Erythroblast (primary cell): ENCODE measurements at places on chromosomes 7 and 10.
A peak's percentile ranks its signal among the peaks of the same experiment; 100 is the strongest.

DNA sequence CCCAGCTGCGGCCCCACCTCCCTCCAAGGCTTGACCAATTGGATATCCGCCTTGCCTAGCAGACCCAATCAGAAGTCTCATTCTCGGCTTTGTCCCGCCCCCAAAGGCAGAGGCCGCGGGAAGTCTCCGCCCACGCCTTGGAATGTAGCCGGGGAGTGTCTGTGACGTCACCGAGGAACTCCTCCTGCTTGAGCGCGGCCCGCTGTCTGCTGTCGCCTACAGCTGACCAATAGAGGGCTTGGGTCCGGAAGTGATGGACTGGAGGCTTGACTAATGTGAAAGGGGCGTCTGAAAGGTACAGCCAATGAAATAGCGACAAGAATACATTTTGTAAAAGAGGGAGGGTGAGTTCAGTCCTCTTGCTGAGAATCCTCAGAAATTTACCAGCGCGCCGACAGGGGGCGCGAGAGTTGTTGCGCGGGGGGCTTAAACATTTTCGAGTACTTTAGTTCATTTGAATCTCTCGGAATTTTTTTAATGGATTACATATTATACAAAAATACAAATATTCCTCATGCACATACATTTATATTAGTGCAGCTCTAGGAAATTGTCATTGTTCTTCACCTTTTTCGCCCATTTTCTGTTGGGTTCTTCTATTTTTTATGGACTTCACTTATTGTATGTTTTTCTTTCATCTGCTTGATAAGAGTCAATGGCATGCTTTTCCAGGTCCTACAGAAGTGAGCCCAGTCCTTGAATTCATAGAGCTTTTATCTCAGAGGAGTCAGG is 376 bp upstream of the CREB3L2 start:
- peak; percentile 100 for DNase-seq

- no peak for DNase-seq
Measured at GRCh38 chr7:30323006-30323355, 38.6 kb downstream of the ZNRF2 start.

DNA sequence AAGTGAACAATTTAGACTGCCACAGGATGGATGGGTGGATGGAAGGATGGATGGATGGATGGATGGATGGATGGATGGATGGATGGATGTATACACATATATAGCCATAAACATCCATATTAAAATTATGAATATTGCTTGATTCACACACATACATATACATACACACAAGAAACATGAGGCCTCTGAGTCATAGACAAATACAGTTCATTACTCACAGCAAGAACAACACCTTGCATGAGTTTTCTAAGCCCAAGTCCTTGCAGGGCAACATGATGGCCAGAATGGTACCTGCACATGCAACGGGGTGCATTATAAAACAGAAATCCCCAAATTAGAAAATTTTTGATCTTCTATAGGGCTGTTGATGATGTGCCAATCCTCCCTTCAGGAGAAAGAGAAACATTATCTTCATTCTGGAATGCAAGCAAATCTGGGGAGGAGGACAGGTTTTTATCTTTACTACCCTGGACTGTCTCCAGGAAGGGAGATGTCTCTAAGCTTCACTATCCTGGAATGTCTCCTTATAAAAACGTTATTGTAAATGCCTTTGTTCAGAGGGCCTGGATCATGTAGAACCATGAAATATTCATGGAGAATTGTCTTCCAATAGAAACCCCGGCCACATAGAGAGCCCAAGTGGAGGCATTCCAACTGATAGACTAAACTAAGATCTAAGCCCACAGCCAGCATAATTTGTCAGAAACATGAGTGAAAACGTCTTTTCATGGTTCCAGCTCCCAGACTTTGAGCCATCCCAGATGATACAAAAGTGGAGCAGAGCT is 238.6 kb upstream of the LRRN3 start:
- no peak for DNase-seq

DNA sequence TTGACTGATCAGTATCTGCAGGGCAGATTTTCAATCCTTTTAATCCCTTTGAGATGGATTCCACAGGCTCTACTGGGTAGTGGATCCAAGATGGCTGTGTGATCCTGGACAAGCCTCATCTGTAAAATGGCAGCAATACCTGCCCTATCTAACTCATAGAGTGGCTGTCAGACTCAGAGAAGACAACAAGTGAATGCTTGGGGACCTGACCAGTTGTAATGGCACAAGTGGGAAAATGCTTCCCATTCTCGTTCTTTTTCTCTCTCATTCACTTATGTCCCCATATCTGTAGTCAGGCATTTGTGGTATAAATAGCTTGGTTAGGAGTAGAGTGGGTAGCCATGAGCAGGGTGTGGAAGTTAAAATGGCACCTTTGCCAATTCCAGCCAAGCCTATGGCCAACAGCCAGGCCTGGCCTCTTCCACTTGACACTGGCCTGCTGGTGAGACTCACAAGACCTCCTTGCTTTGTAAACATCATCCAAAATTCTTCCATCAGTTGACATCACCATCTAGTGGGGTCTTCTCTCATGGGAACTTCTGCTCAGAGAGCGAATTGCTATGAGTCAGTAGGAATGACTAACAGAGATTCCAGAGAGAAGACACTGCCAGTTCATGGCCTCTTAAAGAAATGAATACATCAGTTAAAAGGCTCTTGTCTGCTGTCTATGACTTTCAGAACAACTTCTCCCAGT is 150.1 kb downstream of the PLPP4 start:
- DNase-seq = no peak

DNA sequence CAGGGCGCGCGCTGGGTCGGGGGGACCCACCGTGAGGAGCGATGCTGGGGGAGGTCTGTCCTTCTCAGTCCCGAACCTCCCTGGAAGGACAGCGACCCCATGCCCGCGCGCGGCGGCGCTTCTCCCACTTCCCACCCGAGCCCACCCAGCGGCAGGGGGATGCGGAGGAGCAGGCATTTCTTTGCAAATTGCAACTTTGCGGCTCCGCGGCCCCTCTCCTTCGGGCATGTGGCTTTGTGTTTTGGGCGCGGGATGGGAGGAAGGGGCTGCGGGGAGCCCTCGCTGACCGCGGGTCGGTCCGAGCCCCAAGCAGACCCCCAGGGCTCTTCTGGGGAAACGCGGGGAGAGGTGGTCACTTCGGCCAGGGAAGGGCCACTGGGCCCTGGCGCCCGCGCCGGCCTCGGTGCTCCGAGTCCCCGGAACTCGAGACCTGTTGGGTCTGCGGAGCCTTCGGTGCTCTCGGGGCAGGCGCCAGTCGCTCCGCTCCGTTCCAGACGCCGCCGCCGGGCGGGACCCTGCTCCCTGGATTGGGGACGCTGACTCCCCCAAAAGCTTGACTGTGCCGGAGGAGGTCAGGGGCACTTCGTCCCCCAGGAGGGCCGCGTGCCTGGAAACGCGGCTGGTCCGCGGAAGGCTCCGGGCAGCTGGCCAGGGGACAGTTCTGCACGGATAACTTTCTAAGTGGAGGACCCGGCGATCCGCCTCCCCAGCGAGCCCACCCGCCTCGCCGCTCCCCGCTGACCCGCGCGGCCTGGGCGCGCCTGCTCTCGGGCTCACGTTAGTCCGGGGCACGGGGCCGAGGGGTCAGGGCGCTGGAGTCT is 164.2 kb upstream of the DPP6 start:
- no peak for DNase-seq

DNA sequence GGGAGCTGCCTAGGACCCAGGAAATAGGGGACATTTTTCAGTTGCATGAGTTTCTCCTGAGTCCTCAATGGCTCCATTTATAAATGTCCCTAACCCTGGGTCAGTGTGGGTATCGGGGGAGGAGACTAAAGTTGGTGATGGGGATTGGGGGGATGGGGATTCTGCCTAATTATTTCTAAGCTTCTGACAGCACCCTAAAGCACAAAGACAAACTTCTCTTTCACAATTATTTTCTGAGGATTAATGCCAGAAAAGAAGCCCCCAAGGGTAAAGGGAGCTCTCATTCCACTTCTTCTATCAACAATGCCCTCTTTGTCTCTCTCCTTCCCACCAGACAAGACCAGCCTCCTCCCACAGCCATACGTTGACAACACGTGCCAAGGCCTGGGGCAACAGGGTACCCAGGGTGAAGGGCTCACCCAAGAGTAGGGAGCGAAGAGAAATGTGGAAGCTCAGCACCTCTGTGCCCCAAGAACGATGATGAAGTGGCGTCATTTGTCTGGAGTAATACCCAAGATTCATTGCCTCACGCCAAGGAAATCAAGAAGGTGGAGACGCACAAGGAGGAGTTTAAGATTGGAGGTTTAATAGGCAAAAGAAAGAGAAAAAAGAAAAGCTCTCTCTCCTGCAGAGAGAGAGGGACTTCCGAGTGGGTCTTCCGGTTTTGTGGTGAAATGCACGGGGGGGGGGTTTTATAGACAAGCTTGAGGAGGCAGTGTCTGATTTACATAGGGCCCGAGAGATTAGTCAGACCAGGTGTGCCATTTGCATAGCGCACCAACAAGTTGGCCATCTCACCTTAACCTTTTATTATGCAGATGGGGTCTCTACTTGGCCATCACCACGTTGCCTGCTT is 14.4 kb upstream of the GJC3 start:
- no peak for DNase-seq

DNA sequence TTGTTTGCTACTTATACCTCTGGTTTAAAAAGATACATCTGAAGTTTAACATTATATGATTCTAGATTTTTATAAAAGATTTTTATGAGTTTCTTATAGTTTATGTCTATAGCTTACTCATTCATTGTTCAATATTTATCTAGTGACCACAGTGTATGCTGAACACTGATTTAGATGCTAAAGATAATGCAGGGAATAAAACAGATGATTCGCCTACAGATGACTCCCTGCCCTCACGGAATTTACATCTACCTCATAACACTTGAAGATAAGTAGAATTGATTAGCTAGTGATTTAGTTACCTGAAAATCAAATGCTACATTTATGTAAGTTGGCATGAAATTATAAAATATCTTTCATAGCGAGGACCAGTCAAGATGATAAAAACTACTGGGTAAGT is 105.8 kb downstream of the HIPK2 start:
- no peak for DNase-seq

GRCh38 chr10:16965344-16965616 is 148.1 kb upstream of the RSU1 start:
- no peak for DNase-seq

DNA sequence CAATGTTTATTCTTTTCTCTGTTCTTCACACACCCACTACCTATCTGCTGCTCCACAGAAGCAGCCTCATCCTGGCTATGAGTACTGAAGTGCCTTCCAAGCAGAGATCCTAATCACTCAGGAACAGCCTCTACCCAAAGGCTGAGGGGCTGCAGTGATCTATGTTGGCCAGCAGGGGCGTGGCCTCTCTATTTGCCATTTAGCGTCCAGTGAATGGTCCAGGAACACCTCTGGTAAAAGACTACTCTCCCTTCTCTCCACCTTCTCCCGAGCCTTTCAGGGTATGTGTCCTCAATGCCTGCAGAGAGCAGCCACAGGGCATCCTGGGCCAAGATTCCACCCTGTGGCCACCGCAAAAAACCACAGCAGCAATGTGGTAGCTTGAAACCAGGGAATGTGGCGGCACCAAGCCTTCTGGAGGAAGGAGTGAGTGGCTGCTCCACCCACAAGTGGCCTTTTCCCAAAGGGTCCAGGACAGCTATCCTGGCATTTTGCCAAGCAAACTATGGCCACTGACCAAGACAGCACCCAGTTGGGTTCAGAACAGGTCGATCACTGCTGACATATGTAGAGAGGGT is 70.9 kb downstream of the SYPL1 start:
- peak; percentile 71 for DNase-seq

GRCh38 chr7:30369879-30370278 is 85.5 kb downstream of the ZNRF2 start:
- no peak for DNase-seq

DNA sequence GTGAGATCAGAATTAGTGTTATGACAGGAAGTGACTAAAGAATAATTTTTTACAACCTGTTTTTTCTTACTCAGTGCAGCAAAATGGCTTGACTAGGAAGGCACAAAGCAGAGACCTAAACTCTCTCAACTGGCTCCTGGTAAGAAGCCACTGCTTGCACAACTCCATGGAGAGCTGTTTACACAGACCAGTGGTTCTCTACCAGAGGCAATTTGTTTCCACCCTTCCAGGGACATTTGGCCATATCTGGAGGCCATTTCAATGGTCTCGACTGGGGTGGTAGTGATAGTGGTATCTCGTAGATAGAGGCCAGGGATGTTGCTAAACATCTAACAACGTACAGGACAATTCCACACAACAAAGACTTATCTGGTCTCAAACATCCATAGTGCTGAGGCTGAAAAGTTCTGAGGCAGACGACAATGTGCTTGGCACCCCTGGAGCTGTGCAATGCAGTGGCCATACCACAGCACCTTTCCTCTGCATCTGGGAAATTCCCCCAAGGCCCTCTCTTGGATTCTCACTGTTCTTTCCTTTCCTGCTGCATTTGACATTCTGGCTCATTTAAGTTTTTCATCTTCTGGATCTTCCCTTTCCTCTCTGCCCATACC is 105.4 kb upstream of the LAMB4 start:
- DNase-seq = peak; percentile 86

DNA sequence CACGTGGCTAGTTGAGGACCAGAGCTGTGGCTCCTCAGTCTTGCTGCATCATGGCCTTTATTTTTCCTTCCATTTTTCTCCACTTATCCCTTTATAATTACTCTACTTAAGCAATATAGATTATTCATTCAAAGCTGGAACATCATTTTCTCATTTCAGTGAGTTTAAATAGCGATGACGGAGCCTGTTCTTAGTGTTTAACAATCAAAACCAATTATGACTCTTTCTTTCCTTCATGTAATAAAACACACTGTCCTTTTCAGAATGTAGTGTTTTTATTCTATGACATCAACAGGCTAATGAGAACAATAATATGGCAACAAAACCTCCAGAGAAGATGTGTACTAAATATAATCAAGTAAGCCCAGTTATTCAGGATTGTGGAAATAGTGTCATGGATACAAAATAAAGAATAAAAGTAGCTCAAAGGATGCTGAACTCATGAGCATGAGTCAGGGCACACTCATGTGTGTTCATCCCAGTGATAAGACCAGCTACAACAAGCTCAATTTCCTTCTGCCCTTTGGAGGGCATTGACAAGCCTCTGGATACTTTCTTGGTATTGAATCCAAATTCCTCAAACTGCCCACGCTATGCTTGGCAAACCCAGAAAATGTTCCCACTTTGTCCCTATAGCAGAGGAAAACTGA is 188.4 kb downstream of the CYP26A1 start:
- no peak for DNase-seq

- no peak for DNase-seq
Measured at GRCh38 chr10:71221586-71222202, 9.3 kb downstream of the UNC5B start.

DNA sequence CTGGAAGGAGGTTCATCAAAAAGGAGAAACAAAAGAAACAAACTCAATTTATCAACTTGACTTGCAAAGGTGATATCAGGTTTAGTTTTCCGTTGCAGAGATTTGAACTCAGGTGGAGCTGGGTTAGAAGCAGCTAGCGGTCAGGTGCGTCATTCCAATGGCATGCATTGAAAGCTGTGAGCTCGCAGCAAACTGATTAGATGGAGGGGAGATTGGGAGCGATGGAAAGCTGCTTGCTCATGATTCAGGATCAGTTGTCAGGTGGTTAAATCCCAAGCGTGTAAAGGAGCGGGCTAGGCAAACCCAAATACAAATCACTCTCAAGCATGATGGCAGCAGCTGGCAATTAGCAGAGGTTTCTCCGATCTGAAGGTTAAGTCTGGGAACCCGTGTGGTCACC is 49.3 kb upstream of the AFAP1L2 start:
- DNase-seq = no peak
